ENCODE measurements at places on chromosomes 16 and 17. TPM values are rescaled to one million over a fixed set of nuclear protein-coding genes. Genes with fewer than 3 reads are reported as not detected.

Gene CALB2
- 68.8 TPM for total RNA-seq

GRCh38 chr17:59366040-59366757, 34.7 kb downstream of the YPEL2 start:
- no peak for DNase-seq

DNA sequence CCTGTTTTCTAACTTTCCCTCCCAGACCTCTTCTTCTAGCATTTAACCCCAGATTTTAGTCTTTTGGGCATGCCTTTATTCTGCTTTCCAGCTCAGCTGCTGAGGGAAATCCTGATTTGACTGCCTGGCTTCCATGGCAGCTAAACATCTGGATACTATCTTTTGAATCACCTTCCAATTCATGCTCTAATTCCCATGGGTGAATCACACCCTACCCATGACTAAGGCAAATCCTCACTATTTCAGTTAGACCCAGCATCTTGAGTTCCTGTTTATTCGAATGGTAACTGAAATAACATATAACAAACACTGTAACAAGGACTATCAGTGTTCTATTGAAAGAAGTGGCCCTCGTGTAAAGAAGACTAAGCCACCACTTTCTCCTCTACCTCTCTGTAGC, 29.8 kb downstream of the CA10 start:
- DNase-seq = no peak

GRCh38 chr16:29899516-29900101, at the start of gene SEZ6L2:
TSS of gene SEZ6L2 (minus strand) at chr16:29899550. CDS start at chr16:29899019, 531 bp downstream.
- peak; percentile 85 for DNase-seq

- DNase-seq = no peak
Observed at GRCh38 chr16:7423434-7424044, 90.9 kb downstream of the RBFOX1 start.

Measured in HT-29 (cell line).